Germinal center (tissue), 1 donor: ENCODE measurements at places on chromosomes 2 and 18.

DNA sequence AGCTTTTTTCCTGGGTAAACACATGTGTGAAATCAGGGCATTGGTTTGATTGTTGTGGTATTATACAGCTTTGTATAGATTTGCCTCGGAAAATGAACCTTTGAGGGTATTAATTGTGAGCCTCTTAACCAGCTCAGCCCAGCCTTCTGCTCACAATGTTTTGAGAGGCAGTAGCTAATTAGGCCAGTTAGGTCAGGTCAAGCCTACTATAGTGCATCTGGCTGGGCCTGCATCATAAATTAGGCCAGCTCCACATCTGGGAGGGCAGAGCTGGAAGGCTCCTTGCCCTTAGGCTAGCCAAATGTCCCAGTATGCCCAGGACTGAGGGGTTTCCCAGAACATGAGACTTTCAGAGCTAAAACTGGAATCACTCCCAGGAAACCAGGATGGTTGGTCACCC, 43.0 kb downstream of the LRATD1 start:
- DNase-seq, result no peak

- no peak for DNase-seq
Measured at GRCh38 chr2:114161371-114161770, 271.5 kb downstream of the ACTR3 start.

GRCh38 chr18:46338766-46339165, 234.6 kb downstream of the HAUS1 start:
- no peak for DNase-seq

GRCh38 chr2:114005110-114005783, 115.4 kb downstream of the ACTR3 start:
- no peak for DNase-seq

DNA sequence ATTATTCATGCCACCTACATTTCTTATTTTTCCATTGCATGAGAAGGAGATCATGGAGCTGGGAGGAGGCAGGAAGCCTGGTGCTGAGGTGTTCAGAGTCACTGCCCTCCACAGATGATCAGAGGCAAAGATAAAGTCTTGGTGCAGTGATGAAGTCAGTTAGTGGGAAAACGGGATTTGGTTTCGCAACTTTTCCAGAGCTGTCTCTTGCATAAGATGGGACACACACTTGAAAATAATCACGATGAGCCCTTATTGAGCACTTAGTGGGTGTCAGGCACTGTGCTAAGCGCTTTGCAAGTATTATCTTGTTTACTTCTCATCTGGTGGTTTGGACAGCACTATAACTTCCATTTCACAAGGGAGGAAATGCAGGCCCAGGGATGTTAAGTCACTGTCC, 222.1 kb upstream of the SMAD2 start:
- no peak for DNase-seq

DNA sequence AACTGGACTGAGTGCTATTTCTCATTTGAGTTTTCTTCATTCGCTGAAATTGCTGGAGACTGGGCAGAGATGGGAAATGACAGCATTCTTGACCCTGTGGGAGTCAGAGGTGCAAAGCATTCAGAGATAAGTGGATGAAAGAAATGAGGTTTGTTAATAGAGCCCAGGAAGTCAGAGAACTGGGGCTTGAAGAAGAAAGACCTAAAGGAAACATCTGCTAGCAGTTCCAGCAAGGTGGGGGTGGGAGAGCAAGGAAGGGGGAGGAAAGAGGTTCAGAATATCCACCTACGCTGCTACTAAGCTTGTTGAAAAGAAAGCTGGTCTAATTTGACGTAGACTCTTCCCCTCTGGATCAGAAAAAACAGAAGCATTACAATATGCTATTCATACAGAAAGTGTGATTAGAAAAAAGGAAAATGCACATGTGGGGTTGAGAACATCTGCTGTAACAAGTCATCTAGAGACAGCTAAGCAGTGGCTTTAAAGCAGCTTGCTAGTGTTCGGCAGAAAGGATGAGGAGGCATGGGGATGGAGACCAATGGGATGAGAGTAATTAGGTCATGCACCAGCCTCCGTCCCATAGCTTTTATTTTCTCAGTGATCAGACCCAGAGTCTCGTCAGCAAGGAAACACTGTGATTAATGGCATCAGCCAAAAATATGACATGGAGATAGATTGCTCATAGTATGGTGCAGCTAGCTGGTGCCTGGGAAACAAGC, 29.7 kb downstream of the NAB1 start:
- peak; percentile 19 for DNase-seq

- no peak for DNase-seq
Measured at GRCh38 chr2:42519624-42520023, 25.8 kb upstream of the KCNG3 start.

DNA sequence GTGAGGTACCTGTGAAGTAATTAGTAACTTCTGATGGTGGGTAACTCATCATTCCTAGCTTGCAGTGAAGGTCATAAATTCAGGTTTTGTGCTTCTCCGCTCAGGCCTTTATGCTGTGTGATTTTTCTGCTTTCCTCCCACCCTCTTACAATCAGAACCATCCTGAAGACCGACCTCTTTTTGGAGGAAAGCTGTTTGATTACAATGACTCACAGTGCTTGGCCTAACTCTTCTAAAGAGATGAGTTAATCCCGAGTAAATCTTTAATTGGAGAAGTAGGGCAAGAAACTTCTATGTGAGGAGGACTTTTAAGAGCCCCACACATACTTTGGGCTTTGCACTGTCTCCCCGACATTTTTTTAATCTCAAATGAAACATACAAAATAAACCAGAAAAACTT, 53.1 kb downstream of the TTC27 start:
- DNase-seq, result no peak
